CD8-positive, alpha-beta memory T cell (primary cell): ENCODE measurements at places on chromosomes 6 and 20. TPM values are rescaled to one million over a fixed set of nuclear protein-coding genes. Genes with fewer than 3 reads are reported as not detected.

Gene NNAT
- total RNA-seq, result 0.33 TPM

Gene ERVFRD-1
- not detected for total RNA-seq

Gene ADGRB3
- total RNA-seq, result not detected

Gene RNF182
- not detected for total RNA-seq

Gene GPR63
- 1.5 TPM for total RNA-seq

- H3K4me1 ChIP-seq, result no peaks in the 10 kb centered on the region
- no peak overlapping the region for H3K4me3 ChIP-seq
- H3K36me3 ChIP-seq, result no peaks in the 10 kb centered on the region
- H3K27me3 ChIP-seq, result peaks cover 10% of the 10 kb centered on the region
These were observed 36.1 kb upstream of the NKX2-4 start for GRCh38 chr20:21433329-21433890.

GRCh38 chr6:5260111-5260620 lies 584 bp downstream of the LYRM4 start:
- peaks cover 14% of the 10 kb centered on the region for H3K4me1 ChIP-seq
- no peaks in the 10 kb centered on the region for H3K27me3 ChIP-seq
- H3K27ac ChIP-seq, result peak overlapping the region; percentile 75
- peak overlapping the region; percentile 81 for H3K4me3 ChIP-seq

- no peaks in the 10 kb centered on the region for H3K27me3 ChIP-seq
- no peaks in the 10 kb centered on the region for H3K36me3 ChIP-seq
- no peaks in the 10 kb centered on the region for H3K4me1 ChIP-seq
- H3K4me3 ChIP-seq, result no peak overlapping the region
- no peak overlapping the region for H3K27ac ChIP-seq
- no peak for DNase-seq
These were observed 249.5 kb downstream of the BCKDHB start for GRCh38 chr6:80356000-80356399.

DNA sequence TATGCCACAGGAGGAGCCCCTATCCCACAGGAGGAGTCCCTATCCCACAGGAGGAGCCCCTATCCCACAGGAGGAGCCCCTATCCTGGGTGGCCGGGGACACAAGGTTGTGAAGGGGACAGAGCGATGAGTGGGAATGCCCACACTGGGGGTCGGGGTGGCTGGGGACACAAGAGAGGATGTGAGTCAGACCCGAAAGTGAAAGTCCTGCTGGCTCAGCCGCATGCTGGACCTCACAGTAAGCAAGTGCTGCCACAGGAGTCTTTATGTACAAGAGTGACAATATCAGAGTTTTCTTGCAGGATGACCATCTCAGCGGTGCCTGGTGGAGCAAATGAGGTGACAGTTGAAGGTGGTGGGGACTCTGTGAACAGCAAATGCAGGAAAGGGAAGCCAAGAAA lies 93.7 kb downstream of the PSMB1 start:
- no peak overlapping the region for H3K4me3 ChIP-seq
- no peak overlapping the region for H3K27ac ChIP-seq
- no peaks in the 10 kb centered on the region for H3K27me3 ChIP-seq
- peaks cover 7% of the 10 kb centered on the region for H3K4me1 ChIP-seq

DNA sequence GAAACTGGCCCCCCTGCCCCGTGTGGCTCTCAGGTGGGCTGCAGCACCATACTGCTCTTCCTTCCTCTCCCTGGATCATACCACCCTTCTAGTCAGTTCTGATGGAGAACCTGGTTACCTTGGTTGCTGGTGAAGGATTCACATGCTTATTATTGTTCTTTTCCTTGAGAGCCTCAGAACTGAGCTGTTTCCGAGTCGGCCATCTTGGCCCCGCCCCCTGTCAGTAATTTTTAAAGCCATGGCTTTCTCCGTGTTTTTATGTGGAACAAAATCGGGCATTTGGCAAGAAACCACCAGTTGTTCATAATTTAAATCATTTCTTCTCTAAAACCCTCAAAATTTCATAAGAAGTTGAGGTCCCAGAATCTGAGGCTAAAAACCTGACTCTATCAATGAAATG lies 493.8 kb downstream of the NKAIN2 start:
- no peak overlapping the region for H3K4me3 ChIP-seq
- no peaks in the 10 kb centered on the region for H3K4me1 ChIP-seq
- no peaks in the 10 kb centered on the region for H3K27me3 ChIP-seq
- no peak overlapping the region for H3K27ac ChIP-seq
- DNase-seq, result no peak
